ENCODE measurements at places on chromosomes 7 and 10.
A peak's percentile ranks its signal among the peaks of the same experiment; 100 is the strongest.

DNA sequence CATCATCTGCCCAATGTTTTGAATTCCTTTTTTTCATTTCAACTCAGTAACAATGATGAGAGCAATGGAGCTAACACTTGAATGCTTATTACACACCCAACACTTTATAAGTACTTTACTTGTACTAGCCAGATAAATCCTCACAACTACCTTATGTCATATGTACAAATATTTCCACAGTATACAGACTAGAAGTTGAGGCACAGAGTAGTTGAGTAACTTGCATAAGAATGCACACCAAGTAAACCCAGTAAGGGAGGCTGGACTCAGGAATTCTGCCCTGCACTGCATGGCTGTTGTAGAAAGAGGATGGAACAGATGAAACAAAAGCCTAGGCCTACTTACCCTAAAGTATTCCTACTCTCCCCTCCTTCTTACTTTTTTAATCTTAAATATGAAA, 15.8 kb downstream of the DPY19L1 start:
- no peak for DNase-seq

DNA sequence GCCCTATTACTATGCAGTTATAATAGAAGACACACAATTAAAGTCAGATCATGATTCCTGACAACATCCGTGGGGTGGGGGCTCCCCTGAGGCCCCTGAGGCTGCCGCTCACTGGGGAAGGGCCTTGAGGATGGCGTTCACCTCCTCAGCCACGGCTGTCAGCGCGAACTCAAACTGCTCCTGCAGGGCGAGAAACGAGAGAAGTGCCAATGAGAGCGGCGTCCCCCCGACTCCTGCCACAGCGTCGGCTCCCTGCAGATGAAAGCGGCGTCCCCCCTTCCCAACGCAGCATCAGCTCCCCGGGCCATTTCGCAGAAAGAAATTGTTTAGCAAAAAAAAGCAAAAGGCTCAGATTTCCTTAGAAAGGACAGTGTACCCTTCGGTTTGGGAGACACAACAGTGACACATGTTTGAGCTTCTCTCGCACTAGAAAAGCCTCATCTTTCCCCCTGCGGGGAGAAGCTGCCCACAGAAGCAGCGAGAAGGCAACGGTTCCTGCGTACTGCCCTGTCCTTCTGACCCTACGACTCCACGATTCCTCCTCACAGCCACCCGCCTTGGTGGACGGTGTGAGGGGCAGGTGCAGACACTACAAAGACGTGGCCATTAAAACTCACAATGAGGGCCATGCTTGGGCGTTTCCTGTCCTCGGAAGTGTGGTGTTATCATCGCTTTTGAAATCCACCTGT, 203.9 kb downstream of the DNAJB6 start:
- no peak for DNase-seq

DNA sequence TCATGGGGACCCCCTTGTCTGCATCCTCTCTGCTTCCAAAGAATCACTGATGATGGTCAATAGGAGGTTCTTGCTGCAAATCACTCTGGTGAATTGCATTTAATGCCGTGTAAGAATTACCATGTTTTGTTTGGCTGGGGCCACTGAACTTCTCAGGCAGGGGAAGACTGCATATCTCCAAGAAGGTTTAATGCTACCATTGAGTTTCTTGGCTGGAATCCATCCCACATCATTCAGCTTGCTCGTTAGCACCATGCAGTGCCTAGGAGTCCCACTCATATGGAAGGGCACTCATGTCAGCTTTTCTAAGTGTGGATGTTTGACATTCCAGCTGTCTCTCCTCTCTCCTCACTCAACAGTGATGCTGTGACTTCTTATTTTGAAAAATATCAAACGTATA, 50.2 kb upstream of the BAMBI start:
- DNase-seq: no peak

- peak; percentile 92 for DNase-seq
Measured at GRCh38 chr7:129665013-129665401, 53.5 kb downstream of the NRF1 start.

DNA sequence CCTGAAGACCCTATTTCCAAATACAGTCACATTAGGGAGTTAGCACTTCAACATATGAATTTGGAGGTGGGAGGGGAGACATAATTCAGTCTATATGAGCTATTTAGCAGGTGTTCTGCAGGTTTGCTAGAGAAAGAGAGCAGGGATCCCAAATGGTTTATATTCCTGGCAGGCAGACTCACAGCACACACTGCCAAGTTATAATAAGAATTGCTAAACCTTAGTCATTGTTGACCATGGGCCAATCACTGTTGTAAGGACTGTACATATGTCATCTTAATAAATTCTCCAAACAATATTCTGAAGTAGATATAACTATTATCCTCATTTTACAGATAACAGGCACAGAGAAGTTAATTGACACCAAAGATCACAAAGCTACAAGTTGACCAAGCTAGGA, 1.5 kb upstream of the CCDC3 start:
- no peak for DNase-seq

Measured in Panc1 (cell line).